Activated naive CD4-positive, alpha-beta T cell treated with anti-CD3 and anti-CD28 coated beads, Interleukin-2, amount 50 U/mL, for 16 hours (primary cell): ENCODE measurements at places on chromosomes 5 and 9.

- DNase-seq = no peak
These were observed 428.8 kb downstream of the CHSY3 start for GRCh38 chr5:130333089-130333488.

- no peak for DNase-seq
These were observed 7.3 kb upstream of the LIX1 start for GRCh38 chr5:97149709-97150108.

GRCh38 chr5:178174456-178174855 is 12.7 kb downstream of the GMCL2 start:
- DNase-seq = no peak

DNA sequence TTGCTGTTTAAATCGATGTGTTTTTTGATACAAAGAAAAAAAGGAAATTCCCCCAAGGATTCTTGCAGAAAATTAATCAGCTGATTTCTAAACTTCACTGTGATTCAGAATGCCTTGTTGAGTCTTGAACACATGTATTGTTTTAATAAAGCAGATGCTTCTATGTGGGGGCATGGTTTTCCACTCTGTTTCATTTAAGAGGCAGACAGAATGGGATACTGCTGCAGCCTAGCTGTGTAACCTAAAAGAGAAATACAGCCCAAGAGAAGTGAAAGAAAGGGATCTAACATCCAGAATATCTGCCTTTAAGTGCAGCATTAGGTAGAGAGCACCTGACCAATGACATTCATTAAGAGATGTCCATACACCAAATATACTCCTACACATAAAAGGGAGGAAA is 365.1 kb upstream of the CCNH start:
- no peak for DNase-seq

- DNase-seq = no peak
These were observed 2.8 kb upstream of the CTNNAL1 start for GRCh38 chr9:109016132-109016531.

DNA sequence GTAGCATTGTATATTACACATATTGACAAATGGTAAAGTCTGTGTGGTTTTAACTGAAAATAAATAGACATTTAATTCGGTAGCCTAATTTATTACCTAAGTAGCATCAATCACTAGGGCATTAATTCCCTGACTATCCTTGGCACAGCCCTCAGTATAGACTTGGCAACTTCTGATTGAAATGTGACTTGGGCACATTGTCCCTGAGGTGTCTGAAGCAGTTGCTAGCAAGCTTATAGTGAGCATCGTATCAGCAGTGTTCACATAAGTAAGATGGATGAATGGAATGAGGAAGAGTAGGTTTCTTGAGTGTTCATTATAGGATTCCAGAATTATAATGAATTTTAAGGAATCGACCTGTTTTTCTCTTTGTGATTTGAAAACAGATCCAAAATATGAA is 16.1 kb downstream of the LURAP1L start:
- no peak for DNase-seq
